Left kidney (tissue), 8 donors: ENCODE measurements at places on chromosomes 12 and 14. TPM values are rescaled to one million over a fixed set of nuclear protein-coding genes. Genes with fewer than 3 reads are reported as not detected.
A peak's percentile ranks its signal among the peaks of the same experiment; 100 is the strongest.

DNA sequence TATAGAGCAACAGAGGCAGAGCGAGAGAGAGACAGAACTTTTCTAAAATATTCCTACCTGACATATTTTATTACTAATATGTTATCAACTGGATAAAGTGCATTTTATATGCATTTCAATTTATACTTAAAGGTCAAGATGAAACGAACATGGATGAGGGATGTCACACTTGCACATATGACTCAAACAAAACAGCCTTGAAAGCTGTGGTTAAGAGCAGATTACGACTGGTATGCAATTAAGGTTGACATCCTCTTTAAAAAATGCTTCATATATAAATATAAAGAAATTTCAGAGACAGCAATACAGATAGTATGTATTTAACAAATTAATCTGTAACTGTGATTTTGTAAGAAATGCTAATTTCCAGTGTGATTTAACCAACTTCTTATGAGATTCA is 52.5 kb downstream of the LMO3 start:
- no peak for DNase-seq

DNA sequence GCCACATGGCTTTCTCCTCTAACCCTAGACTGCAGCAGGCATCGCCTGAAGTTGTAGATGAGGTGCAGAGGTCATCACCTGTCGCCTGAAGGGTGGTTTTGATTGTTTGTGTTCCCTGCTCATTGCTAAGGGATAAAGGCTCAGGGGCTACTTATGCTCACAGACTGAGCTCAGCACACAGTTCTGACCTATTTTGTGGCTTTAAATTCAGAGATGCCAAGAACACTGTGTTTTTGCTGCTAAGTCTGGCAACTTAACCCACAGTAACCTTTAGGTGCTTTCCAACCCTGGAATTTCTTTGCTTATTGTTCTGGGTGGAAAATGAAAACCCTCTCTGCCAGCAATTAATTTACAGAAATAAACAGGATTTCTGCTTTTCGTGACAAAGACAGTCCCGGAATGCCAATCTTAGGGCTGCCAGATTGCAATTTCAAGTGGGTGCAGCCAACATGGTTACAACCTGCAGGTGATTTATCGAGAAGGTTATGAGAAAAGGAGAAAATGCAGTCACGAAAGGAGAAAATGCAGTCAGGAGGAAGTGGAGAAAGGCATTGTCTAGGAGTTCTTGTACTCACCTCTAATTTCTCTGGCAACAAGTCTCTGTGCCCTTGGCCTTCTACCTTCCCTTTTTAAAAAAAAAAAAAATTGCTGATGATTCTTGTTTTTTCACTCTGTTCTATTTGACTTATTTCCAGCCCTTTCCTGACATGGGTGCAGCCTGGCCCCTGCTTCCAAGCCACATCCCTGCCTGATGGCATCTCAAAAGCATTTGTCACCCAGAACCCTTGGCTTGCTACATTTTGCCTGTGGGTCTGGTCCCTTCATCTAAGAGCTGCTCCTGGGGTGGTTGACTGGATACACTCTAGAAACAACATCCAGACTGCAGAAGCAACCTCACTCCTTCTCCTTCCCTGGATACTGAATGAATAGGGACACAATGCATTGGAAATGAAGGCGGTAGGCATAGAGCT is 23.3 kb downstream of the NPC2 start:
- no peak for DNase-seq

DNA sequence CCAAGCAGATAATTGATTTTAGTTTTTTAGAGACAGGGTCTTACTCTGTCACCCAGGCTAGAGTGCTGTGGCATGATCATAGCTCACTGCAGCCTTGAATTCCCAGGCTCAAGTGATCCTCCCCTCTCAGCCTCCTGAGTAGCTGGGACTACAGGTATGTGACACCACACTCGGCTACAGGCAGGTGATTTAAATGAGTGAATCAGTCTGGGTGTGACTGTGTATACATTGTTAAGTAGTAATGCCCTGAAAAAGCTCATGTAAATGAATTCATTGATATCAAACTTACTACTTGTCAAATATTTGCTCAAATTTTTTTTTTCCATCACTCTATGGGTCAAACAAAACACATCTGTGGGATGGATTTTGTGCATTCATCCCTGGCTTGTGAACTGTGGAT is 6.3 kb upstream of the USP44 start:
- DNase-seq = no peak

- DNase-seq = no peak
Measured at GRCh38 chr12:92757597-92758121, 54.9 kb downstream of the PLEKHG7 start.

- DNase-seq = peak; percentile 10
Measured at GRCh38 chr12:101670007-101670671, 27.3 kb upstream of the CHPT1 start.

DNA sequence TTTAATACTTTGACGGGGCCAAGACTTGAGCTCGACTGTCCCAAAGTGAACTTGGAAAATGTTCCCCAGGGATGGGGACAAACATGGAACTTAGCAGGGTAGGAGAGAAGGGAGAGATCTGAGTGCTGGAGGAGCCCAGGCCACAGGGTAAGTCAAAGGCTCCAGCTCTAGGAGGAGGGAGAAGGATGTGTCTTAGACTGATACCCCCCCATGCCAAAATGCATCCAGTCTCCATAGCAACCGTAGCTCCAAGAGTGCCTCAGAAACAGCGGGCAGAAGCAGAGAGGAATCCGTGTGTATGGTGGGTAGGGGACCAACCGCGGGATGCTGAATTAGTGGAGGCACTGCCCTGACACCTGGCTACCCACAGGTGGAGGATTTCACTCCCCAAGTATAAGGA is 845 bp upstream of the AGAP2 start:
- DNase-seq = no peak

DNA sequence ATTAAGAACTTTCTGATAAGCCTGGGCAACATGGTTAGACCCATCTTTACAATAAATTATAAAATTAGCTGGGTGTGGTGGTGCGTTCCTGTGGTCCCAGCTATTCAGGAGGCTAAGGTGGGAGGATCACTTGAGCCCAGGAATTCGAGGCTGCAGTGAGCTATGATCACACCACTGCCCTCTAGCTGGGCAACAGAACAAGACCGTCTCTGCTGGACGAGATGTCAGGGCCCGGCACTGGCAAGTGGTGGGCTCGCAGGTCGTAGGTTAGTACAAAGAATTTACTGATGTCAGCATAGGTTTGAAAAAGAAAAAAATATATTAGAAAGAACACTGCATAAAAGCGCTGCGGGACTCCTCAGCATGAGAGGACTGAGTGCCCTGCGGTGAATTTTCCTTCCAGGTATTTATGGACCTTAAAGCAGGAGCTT is 15.7 kb upstream of the VSIG10 start:
- DNase-seq = no peak

DNA sequence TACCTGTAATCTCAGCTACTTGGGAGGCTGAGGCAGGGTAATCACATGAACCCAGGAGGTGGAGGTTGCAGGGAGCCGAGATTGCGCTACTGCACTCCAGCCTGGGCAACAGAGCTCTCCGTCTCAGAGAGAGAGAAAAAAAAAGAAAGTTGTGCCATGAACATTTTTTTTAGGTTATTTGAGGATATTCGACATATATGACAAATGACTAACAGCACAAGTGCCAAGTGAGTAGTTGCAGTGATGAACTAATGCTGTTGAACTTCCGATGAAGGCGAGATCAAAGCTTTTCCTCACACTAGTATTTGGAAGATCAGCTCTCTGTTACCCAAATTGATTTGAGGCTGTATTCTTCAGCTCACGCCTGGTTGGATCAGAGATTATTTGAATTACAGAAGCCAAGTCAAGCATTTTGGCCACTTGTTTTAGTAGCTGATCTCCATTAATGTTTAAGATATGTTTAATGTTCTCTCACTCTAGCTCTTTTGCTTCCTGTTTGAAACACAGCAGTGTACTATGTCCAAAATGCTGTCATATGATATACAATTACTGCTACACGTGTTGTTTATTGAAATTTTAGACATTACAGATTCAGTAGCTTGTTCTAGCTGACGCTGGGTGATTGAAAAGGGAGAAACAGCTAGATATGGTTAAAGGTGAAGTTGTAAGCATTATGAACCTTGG is 43.4 kb downstream of the WDR20 start:
- no peak for DNase-seq

DNA sequence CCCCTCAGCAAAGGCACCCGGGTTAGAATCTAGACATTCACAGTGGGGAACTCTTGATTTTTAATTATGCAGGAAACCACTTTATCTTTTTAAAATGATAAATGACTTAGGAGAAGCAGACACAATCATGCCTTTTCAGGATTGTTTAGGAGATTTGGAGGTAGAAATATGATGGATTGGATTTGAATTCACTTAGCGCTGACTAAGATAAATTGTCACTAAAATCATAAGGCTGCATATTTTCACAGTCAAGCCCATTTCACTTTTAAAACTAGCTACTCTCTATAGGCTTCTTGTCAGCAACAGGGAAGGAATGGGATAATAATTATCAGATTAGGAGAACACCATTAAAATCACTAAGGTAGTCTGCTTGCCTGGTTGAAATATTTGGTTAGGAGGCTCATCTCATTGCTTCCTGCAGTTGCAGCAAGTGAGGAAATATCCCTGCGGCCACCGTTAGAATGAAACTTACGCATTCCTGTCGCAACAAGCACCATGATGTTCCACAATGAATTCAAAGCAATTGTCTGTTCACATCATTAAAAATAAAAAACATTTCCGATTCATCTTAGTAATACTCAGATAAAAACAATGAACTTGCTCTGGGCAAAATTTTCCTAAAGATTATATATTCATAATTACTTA is 31.9 kb downstream of the DACT1 start:
- DNase-seq = no peak

- no peak for DNase-seq
Measured at GRCh38 chr12:111308473-111308872, 60.4 kb downstream of the PHETA1 start.

DNA sequence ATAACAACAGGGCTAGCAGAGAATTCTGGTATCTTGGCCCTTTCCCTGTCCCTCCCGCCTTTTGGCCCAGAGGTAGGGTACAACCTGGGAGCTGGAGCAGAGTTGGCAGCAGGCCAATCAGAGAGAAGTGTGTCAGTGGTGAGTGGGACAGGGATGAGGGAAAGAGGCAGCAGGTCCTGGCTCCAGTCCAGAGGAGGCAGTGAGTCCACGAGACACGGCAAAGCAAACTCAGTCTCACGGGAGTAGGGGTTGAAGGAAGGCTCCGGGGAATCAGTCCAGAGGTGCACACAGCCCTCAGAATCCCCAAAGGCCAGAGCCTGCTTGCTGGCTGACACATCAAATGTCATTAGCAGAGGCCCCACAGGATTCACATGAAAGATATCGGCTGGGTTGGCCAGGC is 7.3 kb downstream of the PAN2 start:
- no peak for DNase-seq

- DNase-seq = no peak
Measured at GRCh38 chr12:47801170-47801903, 18.4 kb downstream of the HDAC7 start.

- DNase-seq = no peak
Measured at GRCh38 chr14:59131938-59132795, 56.3 kb upstream of the DAAM1 start.

DNA sequence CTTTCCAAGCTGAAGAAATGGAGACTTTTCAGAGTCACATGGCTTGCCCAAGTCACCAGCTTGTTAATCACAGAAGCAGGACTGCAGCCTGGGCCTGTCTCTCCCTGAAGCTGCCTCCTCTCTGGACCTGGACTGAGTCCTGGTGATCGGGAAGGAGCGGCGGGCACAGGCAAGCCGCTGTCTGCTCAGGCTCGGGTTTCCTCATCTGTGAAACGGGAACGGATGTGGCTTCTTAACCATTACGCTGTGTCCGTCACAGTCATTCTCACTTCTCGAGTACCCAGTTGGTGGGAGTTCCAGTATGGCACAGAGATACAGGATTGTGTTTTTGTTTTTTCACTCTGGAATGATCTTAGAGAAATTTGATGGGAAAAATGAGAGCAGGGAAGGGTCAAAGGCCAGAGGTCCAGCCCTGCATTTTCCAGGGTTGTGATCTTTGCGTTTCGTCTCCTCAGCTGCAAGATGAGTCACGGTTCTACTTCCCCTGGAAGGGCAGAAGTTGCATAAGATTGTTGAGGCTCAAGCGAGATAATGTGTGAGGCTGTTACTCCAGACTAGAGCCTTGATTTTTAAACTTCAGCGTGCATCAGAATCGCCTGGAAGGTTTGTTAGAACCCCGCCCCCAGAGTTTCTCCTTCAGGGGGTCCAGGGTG is 7.6 kb upstream of the LRTM2 start:
- no peak for DNase-seq

- no peak for DNase-seq
Measured at GRCh38 chr14:89657014-89657413, 240.0 kb upstream of the FOXN3 start.

- no peak for DNase-seq
Measured at GRCh38 chr12:72110937-72111650, 161.1 kb upstream of the TRHDE start.

DNA sequence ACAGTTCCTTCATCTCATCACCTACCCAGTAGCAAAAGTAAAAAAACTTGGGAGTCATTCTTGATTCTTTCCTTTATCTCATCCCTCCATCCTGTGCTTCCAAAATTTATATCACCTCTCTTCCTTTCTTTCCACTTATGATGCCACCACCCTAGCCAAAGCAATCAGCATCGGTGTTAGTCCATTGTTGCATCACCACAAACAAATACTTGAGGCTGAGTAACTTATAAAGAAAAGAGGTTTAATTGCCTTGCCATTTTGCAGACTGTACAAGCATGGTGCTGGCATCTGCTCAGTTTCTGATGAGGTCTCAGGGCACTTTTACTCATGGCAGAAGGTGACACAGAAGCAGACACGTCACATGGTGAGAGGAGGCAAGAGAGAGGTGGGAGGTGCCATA is 19.8 kb upstream of the CATSPERB start:
- no peak for DNase-seq

Gene C14orf119
- polyA plus RNA-seq = 76.1 TPM

Gene PLEKHD1
- polyA plus RNA-seq = 5.4 TPM

Gene CLEC14A
- 11.4 TPM for polyA plus RNA-seq

Gene ARHGAP9
- polyA plus RNA-seq = 2.6 TPM

Gene CLEC1B
- 0.43 TPM for polyA plus RNA-seq

Gene TTC6
- 0.75 TPM for polyA plus RNA-seq

Gene EEF1AKMT3
- 13.2 TPM for polyA plus RNA-seq

Gene PZP
- polyA plus RNA-seq = 0.55 TPM
